ENCODE measurements at places on chromosomes 5 and 9. TPM values are rescaled to one million over a fixed set of nuclear protein-coding genes. Genes with fewer than 3 reads are reported as not detected.

- no peak for DNase-seq
- no peaks in the 10 kb centered on the region for H3K4me1 ChIP-seq
- H3K27ac ChIP-seq, result no peak overlapping the region
- H3K4me3 ChIP-seq, result no peak overlapping the region
- no peaks in the 10 kb centered on the region for H3K27me3 ChIP-seq
Observed at GRCh38 chr5:50702615-50703366, 36.4 kb downstream of the PARP8 start.

DNA sequence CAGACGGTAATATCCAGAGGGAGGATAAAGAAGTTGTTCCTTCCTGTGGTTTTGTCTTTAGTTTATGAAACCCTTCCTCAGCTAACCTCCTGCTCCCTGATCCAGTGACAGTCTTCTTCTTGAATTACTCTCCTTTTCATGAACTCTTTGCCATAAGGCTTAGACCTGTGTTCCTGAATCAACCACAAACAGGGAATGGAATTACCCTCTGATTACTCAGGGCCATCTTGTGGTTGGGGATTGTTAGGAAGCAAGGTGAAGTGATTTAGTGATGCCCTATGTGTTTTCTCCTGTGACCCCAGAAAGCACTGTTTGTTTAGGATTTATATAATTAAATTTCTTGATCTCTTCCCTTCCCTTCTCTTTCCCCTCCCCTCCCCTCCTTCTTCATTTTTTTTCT is 409.1 kb downstream of the TAF11L14 start:
- H3K4me1 ChIP-seq, result no peaks in the 10 kb centered on the region
- DNase-seq, result no peak
- no peaks in the 10 kb centered on the region for H3K36me3 ChIP-seq
- H3K27ac ChIP-seq, result no peak overlapping the region
- H3K27me3 ChIP-seq, result no peaks in the 10 kb centered on the region
- no peak overlapping the region for H3K4me3 ChIP-seq

MARVELD2 gene
- 0.13 TPM for total RNA-seq

FCN2 gene
- not detected for total RNA-seq

GRCh38 chr9:27534131-27534530 is 4.5 kb upstream of the MOB3B start:
- no peak for DNase-seq
- H3K4me1 ChIP-seq, result peaks cover 4% of the 10 kb centered on the region
- no peak overlapping the region for H3K27ac ChIP-seq
- no peak overlapping the region for H3K4me3 ChIP-seq

GRCh38 chr5:156402387-156402921 is 75.5 kb downstream of the SGCD start:
- H3K36me3 ChIP-seq, result no peaks in the 10 kb centered on the region
- H3K27me3 ChIP-seq, result 0 out of 2 replicates have a peak, but pooled peaks cover 4% of the 10 kb centered on the region
- no peak for DNase-seq
- H3K4me1 ChIP-seq, result no peaks in the 10 kb centered on the region
- H3K27ac ChIP-seq, result no peak overlapping the region

DNA sequence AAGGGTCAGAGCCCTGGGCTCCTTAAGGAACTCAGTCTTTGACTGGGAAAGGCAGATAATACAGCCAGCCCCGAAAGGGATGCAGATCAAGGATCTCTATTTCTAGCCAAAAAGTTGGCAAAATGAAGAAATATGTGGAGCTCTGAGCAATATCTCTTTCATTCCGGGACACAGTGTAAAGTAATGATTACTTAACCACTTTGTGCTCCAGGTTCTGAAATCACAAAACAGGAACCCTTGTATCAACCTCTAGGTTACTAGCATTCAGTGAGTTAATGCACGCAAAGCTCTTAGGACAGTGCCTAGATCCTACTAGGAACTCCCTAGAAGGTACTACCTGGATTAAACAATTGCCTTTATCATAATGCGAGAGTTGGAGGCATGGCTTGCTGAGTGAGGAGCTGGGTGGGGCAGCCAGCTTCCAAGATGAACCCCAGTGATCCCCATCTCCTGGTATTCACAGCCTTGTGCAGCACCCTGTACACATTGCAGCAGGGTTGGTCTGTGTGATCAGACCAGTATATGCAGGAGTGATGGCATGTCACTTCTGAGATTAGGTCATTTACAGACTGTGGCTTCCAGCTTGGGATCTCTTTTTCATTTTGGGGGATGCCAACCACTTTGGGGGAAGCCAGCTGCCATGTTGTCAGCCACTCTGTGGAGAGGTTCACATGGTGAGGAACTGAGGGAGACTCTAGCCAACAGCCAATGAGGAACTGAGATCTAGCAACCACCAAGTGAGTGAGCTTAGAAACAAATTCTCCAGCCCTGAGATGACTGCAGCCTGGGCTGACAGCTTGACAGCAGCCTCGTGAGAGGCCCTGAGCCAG is 103.1 kb upstream of the SLC44A1 start:
- H3K27me3 ChIP-seq, result no peaks in the 10 kb centered on the region
- no peak for DNase-seq

HSPB3 gene
- 32.5 TPM for total RNA-seq

- DNase-seq, result peak; percentile 87
- H3K4me1 ChIP-seq, result peaks cover 56% of the 10 kb centered on the region
- H3K36me3 ChIP-seq, result no peaks in the 10 kb centered on the region
- no peaks in the 10 kb centered on the region for H3K27me3 ChIP-seq
Observed at GRCh38 chr5:148733601-148734438, 79.5 kb upstream of the HTR4 start.

DNA sequence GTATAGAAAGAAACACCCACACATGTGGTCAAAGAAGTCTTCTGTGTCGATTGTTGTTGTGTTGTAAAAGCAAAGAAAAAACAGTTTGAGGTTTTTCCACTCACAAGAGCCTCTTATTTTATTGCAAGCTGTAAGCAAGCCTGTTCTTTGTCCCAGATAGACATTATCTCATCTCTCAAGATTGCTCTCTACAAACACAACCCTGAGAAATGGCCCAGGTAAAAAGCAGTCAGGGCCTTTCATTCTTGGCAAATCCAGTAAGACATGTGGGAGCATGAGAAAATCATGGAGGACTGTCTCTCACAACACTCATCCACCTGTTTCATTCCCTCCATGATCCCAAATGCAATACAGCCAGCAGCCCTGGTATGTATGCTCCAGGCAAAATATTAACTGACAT is 286.6 kb upstream of the POU5F2 start:
- no peak overlapping the region for H3K27ac ChIP-seq
- no peak overlapping the region for H3K4me3 ChIP-seq
- no peaks in the 10 kb centered on the region for H3K27me3 ChIP-seq

DNA sequence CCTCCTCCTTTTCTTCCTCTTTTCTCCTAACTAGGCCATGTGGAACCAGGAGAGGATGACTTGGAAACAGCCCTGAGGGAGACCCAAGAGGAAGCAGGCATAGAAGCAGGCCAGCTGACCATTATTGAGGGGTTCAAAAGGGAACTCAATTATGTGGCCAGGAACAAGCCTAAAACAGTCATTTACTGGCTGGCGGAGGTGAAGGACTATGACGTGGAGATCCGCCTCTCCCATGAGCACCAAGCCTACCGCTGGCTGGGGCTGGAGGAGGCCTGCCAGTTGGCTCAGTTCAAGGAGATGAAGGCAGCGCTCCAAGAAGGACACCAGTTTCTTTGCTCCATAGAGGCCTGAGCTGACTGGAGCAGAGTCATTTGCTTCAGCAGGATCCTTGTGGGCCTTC is 13.7 kb downstream of the NUDT2 start:
- H3K4me1 ChIP-seq, result no peaks in the 10 kb centered on the region
- no peak for DNase-seq
- H3K27ac ChIP-seq, result no peak overlapping the region

DRD1 gene
- 10.0 TPM for total RNA-seq

- H3K27me3 ChIP-seq, result no peaks in the 10 kb centered on the region
- peaks cover 64% of the 10 kb centered on the region for H3K36me3 ChIP-seq
- peak overlapping the region; percentile 27 for H3K27ac ChIP-seq
- peak; percentile 29 for DNase-seq
- no peak overlapping the region for H3K4me3 ChIP-seq
Observed at GRCh38 chr5:180343831-180344695, 9.1 kb downstream of the GFPT2 start.

OMD gene
- 0.81 TPM for total RNA-seq

PROB1 gene
- total RNA-seq, result 0.58 TPM

DNA sequence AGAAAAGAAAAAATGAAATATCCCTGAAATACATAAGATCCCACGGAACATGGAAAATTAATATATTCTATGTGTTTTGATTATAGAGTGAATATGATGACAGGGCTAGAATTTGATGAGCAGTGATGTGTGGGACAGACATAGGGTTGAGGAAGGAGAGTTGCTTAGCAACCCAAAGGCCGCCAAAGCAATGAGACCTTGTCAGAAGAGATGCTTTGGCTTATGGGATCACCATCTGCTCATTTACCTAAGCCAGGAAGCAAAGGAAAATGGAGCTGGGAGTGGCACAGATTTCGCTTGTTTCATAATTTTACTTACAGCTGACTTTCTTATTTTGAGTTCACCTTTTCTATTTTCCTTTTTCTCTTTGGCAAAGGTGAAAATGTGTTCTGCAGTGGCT is 20.9 kb upstream of the HAPLN1 start:
- no peaks in the 10 kb centered on the region for H3K4me1 ChIP-seq
- H3K4me3 ChIP-seq, result no peak overlapping the region
- H3K36me3 ChIP-seq, result no peaks in the 10 kb centered on the region
- H3K27me3 ChIP-seq, result no peaks in the 10 kb centered on the region
- H3K27ac ChIP-seq, result no peak overlapping the region

DNA sequence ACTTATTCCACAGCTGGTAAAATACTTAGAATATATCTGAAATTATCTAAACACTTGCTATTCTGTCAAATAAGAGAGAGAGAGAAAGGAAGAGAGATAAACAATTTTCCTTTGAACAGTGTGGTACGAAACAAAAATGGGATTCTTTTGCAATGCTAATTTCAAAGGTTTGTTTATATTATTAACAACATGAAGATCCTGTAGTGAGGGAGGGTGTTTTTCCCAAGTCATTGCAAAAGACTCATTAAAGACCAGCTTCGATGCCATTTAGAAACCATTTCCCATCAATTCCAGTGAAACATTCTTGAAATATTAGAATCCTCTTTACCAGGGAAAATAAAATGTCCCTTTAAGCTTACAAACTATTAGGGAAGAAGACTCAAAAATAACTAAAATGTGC is 505.4 kb downstream of the SEMA5A start:
- no peaks in the 10 kb centered on the region for H3K27me3 ChIP-seq
- no peaks in the 10 kb centered on the region for H3K4me1 ChIP-seq
- H3K27ac ChIP-seq, result no peak overlapping the region
- H3K36me3 ChIP-seq, result peaks cover 13% of the 10 kb centered on the region
- DNase-seq, result no peak
- no peak overlapping the region for H3K4me3 ChIP-seq

KIAA1958 gene
- 0.09 TPM for total RNA-seq

DNA sequence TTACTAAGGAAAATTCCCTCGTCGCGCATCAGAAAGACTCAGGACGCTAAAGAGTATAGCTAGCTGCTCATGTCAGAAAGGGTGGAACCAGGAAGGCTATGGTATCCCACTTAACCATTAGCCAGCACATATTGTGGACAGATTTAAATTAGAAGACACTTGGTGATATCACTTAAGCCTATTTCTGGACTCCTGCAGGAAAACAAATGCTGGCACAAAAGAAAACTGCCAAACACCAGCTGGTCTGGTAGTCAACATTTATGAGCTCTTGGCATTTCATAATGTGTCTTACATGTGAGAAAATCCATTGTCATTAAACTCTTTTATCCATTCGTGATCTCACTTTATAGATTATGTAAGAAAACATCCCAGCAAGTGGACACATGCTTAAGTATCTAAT is 377.4 kb downstream of the PTPRD start:
- no peaks in the 10 kb centered on the region for H3K36me3 ChIP-seq
- no peaks in the 10 kb centered on the region for H3K27me3 ChIP-seq
- no peaks in the 10 kb centered on the region for H3K4me1 ChIP-seq
- no peak for DNase-seq
- H3K27ac ChIP-seq, result no peak overlapping the region

ANKRD31 gene
- total RNA-seq, result not detected

All from SJSA1 (cell line).